ENCODE measurements at places on chromosomes 4 and X.

- DNase-seq: no peak
These were observed 27.7 kb upstream of the MOB1B start for GRCh38 chr4:70874268-70875156.

- no peak for DNase-seq
These were observed 16.2 kb upstream of the SGMS2 start for GRCh38 chr4:107808572-107808971.

GRCh38 chrX:99394456-99394855 lies 1015.6 kb downstream of the PCDH19 start:
- DNase-seq: no peak

- no peak for DNase-seq
These were observed 10.0 kb upstream of the CHIC2 start for GRCh38 chr4:54074381-54074780.

DNA sequence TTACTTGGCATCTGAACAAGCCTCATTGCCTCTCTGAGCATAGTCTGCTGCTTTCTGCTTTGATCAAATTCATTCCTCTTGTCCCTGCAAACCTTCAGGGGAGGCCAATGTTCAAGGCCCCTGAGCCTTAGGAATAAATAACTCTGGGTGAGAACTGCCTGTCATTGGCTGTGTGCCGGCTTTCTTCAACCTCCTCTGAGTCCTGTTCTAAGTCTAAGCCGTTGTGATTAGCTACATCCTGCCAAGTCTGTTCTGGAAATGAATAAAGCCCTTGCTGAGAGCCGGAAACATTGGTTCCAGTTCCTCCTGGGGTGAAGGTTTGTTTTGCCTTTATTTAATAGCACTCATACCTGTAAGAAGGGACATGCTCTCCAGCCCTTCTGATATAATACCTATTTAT lies 13.8 kb downstream of the RNF4 start:
- DNase-seq: peak; percentile 86

DNA sequence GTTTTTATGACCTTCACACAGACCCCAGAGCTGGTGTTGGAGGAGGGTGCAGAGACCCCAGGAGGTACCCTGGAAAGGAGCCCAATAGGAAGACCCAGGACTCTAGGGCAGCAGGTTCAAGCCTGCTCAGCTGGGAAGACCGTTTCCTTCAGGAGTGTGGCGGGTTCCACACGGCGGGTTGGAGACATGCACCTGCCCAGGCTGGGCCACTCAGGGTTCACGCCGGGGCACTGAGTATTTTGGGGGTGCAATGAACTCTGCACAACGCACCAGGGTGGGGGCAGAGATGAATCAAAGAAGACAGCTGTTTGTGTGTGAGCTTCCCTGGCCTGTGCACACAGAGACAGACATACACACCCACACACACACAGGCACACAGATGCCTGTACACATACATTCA lies 52.5 kb upstream of the PPP2R3B start:
- no peak for DNase-seq

- no peak for DNase-seq
These were observed 40.8 kb downstream of the JADE1 start for GRCh38 chr4:128850252-128850651.

DNA sequence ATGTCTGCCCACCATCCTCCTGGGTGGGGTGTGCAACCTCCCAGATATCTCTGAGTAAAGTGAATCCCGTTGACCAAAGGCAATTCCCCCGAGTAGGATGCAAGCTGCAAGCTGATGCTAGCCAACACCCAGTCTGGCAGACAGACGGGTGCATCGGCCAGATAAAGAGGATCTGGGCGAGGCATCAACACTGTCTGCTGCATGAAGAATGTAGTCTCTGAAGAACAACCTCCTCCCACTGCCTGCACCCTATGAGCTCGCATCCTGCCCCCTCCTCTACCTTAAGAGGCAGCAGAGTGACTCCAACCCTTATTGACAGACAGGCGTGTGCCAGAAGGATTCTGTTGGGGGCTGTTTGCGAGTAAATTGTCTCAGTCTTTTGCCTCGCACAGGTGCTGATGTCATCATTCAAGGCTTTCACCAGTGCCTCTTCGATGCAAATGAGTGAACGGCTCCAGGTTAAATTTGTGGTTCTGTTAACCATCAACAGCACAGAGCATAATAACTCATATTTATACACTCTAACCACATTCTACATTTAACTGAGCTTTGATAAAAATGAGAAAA lies 546.9 kb downstream of the BCOR start:
- DNase-seq: no peak

DNA sequence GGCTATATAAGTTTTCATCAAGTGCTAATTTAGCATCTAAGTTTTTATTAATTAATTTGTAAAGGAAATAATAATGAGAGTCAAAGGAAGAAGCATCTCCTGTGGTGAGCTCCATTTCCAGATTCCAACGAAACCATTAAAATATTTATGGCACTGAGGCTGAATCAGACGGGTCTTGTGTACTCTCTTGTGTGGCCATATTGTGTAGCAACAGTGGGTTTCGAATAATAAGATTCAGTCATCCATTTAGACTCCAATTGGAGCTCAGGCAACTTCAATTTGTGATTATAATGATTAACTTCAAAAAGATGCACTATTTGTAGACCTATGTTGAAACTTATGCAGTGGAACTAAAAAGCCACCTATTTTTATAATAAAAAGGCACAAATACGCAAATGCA lies 82.4 kb downstream of the SNCA start:
- no peak for DNase-seq

- no peak for DNase-seq
These were observed 123.9 kb upstream of the RXFP1 start for GRCh38 chr4:158397781-158398180.

DNA sequence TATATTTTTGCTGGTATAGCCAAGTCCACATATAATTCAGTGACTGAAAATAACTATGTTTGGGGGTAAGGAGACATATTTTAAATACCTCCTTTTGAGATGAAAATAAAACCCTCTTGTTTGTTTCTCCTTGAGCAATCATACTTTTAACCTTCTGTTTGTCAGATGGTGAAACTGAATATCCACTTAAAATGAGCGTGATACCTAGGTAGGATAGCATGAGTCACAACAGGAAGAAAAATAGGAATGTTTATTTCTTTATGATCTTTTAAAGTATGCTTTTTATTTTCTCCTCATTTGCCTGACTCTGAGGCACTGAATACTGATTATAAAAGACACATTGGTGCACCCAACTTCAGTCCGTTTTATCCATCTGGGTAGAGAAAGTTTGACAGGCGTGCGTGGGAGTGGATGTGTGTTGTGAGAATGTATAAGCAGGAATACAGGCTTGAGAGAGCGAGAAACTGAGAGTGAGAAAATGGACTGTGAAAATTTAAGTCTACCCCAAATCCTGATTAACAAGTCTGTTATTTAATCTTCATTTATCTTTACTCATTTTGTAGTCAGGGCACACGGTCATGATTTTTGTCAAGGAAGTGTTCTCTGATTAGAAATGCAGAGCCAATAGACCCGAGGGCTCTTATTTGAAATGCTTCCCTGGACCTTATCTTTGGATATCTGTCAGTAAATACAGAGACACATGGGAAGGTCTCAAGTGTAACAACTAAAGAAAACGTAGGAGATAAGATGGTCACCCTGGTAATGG lies 62.1 kb upstream of the ANTXR2 start:
- peak; percentile 37 for DNase-seq

- no peak for DNase-seq
These were observed 15.8 kb upstream of the CXorf38 start for GRCh38 chrX:40663078-40663740.

- DNase-seq: peak; percentile 64
These were observed 17.2 kb downstream of the ANXA3 start for GRCh38 chr4:78568640-78569305.

- peak; percentile 50 for DNase-seq
These were observed 51.4 kb upstream of the GABRA2 start for GRCh38 chr4:46441136-46441859.
